Upper lobe of left lung (tissue), 6 donors: ENCODE measurements at places on chromosomes 11 and 22.

GRCh38 chr22:25574736-25575135, 10.3 kb downstream of the GRK3 start:
- H3K4me1 ChIP-seq, result peaks cover 3% of the 10 kb centered on the region
- no peaks in the 10 kb centered on the region for H3K27me3 ChIP-seq
- no peak overlapping the region for H3K4me3 ChIP-seq
- H3K36me3 ChIP-seq, result no peaks in the 10 kb centered on the region

- H3K27me3 ChIP-seq, result no peaks in the 10 kb centered on the region
- H3K4me3 ChIP-seq, result no peak overlapping the region
- H3K4me1 ChIP-seq, result peaks cover 8% of the 10 kb centered on the region
- H3K27ac ChIP-seq, result no peak overlapping the region
- DNase-seq, result peak; percentile 89
Observed at GRCh38 chr11:118820412-118821357, 29.7 kb upstream of the DDX6 start.

DNA sequence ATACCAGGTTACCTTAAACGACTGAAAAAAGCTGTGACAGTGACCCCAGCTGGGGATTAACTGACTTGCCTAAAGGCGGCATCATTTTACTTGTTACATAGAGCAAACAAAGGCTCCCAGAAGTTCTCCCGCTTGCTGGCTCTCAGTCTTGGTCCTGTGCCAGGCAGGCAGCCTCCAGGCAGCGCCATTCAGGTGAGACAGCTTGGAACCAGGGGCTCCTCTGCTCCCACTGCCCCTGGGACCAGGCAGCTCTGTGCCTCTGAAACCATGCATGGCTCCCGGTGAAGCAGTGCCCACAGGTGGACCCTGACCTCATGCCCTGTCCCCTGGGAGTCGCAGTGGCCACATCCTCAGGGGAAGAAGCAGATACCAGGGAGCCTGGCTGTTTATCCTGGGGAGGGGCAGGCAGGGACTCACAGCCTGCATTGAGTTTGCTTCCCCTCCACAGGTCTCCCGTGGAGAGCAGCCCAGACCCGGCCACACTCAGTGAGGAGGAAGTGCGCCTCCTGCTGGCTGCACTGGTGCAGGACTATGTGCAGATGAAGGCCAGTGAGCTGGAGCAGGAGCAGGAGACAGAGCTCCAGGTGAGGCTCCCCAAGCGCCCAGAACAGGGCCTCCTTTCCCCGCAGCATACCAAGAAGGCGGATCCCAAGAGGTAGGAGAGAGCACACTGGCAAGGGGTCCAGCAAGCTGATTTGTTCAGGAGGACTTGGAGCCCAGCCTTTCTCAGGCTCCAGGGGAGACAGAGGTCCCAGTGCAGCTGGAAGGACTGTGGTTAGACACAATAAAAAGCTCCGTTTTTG, 15.6 kb upstream of the CYP2R1 start:
- no peak overlapping the region for H3K4me3 ChIP-seq
- peak; percentile 87 for DNase-seq
- H3K27ac ChIP-seq, result no peak overlapping the region
- peaks cover 8% of the 10 kb centered on the region for H3K4me1 ChIP-seq
- H3K36me3 ChIP-seq, result no peaks in the 10 kb centered on the region
- H3K27me3 ChIP-seq, result no peaks in the 10 kb centered on the region

DNA sequence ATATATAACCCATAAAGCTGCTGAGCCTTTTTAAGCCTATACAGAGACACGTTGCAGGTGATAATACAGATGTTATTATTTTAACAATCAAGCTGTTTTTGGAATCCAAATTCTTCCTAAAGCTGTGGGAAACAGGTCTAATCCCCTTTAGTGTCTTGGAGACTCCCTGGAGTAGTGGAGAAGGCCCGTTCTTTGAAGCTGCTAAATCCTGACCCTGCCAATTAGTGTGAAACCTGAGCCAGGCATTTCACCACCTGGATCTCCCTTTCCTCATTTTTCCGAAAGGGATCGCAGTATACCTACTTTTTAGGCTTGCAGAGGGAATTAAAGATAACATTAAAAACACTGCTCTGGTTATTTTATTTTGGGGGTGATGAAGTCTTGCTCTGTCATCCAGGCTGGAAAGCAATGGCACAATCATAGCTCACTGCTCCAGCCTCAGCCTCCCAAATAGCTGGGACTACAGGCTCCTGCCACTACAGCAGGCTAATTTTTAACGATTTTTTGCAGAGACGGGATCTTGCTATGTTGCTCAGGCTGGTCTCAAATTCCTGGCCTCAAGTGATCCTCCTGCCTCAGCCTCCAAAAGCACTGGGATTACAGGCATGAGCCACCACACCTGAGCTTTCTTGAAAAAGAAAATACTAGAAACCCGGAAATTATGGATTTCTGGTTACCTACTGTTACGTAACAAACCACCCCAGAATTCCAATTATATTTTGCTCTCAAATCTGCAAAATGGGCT, 1.7 kb upstream of the EIF4ENIF1 start:
- H3K27ac ChIP-seq, result peak overlapping the region; percentile 99
- no peak for DNase-seq
- peaks cover 41% of the 10 kb centered on the region for H3K4me1 ChIP-seq
- no peaks in the 10 kb centered on the region for H3K36me3 ChIP-seq
- H3K4me3 ChIP-seq, result peak overlapping the region; percentile 93

DNA sequence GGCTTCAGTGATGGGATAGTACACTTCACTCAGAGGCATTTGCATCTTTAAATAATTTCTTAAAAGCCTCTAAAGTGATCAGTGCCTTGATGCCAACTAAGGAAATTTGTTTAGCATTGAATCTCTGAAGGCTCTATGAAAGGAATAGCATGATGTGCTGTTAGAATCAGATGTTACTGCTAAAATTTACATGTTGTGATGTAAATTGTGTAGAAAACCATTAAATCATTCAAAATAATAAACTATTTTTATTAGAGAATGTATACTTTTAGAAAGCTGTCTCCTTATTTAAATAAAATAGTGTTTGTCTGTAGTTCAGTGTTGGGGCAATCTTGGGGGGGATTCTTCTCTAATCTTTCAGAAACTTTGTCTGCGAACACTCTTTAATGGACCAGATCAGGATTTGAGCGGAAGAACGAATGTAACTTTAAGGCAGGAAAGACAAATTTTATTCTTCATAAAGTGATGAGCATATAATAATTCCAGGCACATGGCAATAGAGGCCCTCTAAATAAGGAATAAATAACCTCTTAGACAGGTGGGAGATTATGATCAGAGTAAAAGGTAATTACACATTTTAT, 4.6 kb downstream of the MALAT1 start:
- peaks cover 69% of the 10 kb centered on the region for H3K36me3 ChIP-seq
- H3K27ac ChIP-seq, result peak overlapping the region; percentile 98
- DNase-seq, result no peak
- peak overlapping the region; percentile 72 for H3K4me3 ChIP-seq
- peaks cover 14% of the 10 kb centered on the region for H3K4me1 ChIP-seq
